ENCODE measurements at places on chromosomes 11 and 22.

DNA sequence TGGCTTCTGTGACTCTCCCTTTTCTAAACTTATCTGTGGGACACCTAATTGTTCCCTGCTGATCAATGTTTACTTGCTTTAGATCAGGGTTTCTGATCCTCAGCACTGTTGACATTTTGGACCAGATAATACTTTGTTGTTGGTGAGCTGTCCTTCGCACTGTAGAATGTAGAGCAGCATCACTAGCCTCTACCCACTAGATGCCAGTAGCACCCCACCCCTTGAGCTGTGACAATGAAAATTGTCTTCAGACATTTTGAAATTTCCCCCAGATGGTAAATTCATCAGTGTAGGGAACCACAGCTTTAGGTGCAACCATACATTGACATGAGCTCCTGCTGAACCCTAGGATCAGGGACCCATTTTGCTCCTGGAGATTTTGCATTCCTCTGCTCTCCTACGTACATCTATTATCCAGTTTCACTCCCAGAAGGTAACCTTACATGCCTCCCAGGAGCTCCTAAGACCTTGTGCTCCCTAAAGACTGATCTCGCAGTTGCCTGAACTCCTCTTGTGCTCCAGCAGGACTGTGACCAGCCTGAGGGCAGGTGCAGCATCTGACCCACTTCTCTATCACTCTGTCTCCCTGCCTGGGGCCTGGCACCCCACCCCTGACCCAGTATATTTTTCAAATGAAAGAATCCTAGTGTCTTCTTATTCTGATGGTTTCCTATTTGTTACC is 107.8 kb downstream of the FAR1 start:
- DNase-seq = peak; percentile 20

DNA sequence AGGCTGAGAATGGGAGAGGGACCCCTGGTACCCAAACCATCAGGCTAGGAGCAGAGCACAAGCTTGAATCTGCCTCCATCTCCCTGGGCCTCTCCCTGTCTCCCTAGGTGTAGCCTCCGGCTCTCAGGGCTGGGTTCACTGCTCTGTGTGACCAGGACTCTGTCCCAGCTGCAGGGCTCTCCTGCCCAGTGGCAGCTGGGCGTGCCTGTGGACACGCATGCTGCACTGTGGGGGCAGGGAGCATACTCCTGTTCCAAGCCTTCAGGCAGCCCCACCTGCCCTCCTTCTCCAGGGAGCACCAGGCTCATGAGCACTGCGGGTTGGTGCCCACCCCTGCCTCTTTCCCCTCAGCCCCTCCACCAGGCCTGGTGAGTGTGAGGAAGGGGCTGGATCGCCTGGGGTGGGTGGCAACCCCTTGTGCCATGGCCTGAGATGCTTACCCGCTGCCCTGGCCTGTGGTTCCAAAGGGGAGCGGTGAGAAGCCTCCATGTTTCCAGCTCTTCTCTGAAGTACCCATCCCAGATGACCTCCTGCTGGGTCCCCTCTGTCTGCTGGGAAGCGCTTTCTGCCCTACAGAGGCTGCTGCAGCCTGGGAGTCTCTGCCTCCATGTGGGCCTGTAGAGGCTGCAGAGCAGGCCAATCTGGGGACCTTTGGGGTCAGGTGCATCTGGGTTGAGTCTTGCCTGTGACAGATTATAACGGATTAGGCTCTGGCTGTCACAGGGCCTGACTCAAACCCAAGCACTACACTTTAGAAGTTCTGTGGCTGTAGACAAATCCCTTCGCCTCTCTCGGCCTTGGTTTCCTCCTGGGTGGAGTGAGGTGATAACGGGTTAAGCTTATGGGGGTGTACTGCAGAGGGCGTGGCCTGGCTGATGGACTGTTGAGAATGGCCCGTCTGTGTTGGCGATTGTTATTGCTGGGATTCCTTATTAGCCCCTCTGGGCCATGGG is 43.7 kb downstream of the WNT11 start:
- DNase-seq = peak; percentile 46

GRCh38 chr11:112177589-112177988 is 2.3 kb downstream of the BCO2 start:
- DNase-seq = no peak

- no peak for DNase-seq
Observed at GRCh38 chr22:32494971-32495370, 20.4 kb downstream of the FBXO7 start.

Data from myocyte (in vitro differentiated cells).